ENCODE measurements at places on chromosomes 7 and 10.
A peak's percentile ranks its signal among the peaks of the same experiment; 100 is the strongest.

GRCh38 chr10:113176652-113177155 is 226.7 kb downstream of the TCF7L2 start:
- DNase-seq: no peak

- peak; percentile 18 for DNase-seq
These were observed 74.9 kb downstream of the CARD11 start for GRCh38 chr7:2968616-2969397.

DNA sequence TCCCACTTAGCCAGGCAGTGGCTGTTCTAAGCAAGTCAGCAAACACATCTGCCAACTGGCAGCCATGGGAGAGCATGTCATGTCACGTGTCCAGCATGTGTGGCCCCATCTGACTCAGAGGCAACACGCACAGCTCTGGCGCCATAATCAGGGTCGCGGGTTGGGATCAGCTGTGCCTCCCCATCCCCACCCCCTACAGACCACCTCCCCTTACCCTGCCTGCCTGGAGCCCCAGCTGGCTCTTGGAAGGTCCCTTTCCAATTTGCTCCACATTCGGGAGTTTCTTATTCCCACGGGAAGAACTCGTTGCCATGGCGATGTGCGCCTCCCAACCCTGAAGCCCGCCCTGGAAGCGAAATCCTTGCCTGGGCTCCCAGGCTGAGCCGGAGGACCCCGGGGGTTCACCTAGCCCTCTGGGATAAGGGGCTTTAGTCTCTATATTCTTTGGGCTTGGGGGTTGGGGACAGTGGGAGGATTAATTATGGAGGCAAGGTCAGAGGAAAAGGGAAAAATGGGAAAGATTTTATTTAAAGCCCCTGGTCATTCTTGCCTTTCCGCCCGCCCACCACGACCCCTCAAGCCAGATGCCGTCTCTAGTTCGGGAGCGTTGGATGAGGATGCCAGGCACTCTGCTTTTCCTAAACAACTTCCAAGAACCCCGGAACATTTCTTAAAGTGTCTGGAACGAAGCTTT is 283.7 kb downstream of the ZEB1 start:
- DNase-seq: peak; percentile 55

GRCh38 chr10:13165177-13165576 is 3.8 kb downstream of the MCM10 start:
- DNase-seq: no peak

- DNase-seq: no peak
These were observed 4.1 kb downstream of the KLF6 start for GRCh38 chr10:3780771-3781467.

DNA sequence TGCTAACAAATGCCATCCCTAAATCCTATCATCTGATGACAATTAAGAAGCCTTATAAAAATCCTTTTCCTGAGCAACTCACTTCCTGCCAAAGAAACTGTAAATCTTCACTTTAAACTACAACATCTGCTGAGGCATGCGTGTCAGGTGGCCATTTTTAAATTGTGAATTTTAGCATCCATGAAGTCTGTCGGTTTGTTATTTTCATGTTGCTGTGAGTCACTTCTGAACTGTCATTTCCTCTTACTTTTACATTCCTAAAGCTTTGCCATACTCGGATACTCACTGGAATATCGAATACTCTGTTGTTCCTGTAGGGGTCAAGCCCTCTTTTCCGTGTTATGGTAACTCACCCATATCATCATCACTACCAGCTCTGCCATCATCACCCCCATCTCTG is 34.3 kb upstream of the TMEM26 start:
- no peak for DNase-seq

- peak; percentile 43 for DNase-seq
These were observed 22.6 kb upstream of the INPP5A start for GRCh38 chr10:132514821-132515520.

DNA sequence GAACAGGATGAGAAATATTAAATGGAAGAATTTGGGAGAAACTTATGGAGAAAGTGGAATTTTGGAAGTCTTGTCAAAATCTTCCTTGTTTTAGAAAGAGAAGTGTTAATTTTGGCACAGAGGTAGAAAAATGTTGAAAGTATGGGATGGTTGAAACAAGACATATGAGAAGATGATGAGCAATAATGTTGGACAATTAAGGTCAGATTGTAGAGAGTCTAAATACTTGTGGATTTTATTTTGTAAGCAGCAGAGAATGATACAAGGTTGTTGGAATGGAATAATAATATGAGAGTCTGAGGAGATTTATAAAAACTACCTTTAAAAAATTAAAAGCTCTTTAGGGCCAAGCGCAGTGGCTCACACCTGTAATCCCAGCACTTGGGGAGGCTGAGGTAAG is 34.6 kb downstream of the PHTF2 start:
- no peak for DNase-seq

DNA sequence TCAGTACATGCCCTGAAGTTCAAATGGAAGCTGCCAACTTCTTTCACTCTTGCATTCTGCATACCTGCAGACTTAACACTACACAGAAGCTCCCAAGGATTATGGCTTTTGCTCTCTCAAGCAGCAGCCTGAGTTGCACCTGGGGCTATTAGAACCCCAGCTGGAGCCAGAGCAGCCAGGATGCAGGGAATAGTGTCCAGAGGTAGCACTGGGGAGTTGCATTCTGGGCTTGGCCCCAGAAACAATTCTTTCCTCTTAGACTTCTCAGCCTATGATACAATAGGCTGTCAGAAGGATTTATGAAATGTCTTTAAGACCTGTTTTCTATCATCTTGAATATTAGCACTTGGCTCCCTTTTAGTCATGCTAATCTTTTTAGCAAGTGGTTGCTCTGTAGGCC is 886.7 kb upstream of the GHITM start:
- DNase-seq: no peak

GRCh38 chr7:26919906-26920493 is 55.6 kb upstream of the SKAP2 start:
- DNase-seq: no peak

GRCh38 chr7:144835155-144835611 is 670 bp downstream of the TPK1 start:
- DNase-seq: peak; percentile 68

GRCh38 chr10:118259288-118259906 is 82.7 kb downstream of the FAM204A start:
- DNase-seq: no peak

DNA sequence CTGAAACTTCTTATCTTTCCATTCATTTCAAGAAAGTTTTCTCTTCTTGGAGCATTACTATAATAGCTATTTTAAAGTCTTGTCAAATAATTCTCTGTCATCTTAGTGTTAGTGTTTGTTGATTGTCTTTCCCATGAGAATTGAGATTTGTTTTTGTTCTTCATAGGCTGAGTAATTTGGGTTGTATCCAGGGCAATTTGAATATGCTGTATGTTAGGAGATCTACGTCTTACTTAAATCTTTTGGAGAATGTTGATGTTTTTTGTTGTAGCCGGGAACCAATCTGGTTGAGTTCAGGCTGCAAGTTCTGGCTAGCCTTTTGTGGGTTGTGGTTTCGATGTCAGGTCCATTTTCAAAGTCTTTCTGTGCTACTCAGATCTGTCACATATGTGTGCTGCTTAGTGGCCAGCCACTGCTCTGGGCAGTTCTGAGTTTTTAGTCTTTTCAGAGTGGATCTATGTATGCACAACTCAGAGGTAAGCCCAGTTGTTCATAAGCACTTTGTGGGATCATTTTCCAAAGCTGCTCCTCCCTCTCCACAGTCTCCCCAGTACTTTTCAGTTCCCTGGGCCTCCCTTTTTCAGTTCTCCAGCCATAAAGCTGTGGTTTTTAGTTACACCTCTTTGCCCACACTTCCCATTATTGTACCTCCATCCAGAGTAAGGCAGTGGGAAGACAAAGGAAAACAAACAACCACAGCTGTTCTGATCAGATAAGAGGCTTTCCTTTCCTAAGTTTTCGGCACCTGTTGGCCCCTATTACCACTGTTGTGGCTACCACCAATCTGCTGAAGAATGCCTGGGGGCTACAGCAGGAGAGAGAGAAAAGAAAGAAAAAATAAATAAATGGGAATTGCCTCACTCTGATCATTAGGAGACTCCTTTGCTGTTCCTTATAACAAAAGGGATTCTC is 4.7 kb upstream of the CCNJ start:
- DNase-seq: no peak

DNA sequence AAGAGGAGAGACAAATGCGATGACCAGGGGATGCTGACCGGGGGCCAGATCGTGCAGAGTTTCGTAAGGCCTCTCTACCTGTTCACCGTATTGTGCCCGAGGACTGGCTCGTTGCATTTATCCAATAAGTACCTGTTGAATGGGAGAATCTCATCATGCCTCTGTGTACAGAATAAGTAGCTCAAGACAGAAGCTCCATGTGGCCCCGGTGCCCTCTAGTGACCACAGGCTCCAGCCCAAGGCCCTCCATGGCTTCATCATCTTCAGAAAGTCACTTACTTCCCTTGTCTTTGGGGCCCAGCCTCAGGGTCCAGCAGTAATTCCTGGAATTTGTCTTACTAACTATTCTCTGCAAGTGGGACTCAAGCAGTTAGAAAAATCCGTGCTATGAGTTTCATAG is 151.0 kb downstream of the CHN2 start:
- DNase-seq: peak; percentile 51

- DNase-seq: no peak
These were observed 95.0 kb downstream of the UBE3C start for GRCh38 chr7:157233677-157234076.

GRCh38 chr7:104695563-104695962 is 318.4 kb upstream of the KMT2E start:
- no peak for DNase-seq

GRCh38 chr7:100071018-100071723 is 10.4 kb downstream of the ZNF3 start:
- DNase-seq: no peak

GRCh38 chr10:29142516-29143314 is 146.2 kb upstream of the LYZL1 start:
- DNase-seq: peak; percentile 75

DNA sequence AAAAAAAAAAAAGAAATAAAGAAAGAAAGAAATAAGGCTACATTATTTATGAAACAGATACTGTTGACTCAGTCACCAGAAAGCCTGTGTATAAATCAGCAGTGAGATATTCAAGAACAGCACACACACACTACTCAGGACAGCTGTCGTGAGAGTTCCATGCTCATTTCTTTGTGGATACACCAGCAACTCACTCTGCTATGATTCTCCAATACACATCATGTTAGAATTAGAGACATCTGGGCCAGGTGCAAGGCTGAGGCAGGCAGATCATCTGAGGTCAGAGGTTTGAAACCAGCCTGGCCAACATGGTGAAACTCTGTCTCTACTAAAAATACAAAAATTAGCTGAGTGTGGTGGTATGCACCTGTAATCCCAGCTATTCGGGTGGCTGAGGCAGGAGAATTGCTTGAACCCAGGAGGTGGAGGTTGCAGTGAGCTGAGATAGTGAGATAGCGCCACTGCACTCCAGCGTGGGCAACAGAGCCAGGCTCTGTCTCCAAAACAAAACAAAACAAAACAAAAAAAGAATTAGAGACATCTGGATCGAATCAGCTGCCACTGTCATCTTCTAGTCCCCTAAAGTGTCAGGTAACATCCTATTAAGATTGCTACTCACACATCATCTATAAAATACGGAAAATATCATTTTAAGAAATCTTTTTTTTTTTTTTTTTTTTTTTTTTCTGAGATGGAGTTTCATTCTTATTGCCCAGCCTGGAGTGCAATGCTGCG is 11.2 kb upstream of the NUPR2 start:
- no peak for DNase-seq

- no peak for DNase-seq
These were observed 34.5 kb upstream of the SLC18A3 start for GRCh38 chr10:49575489-49576072.

- no peak for DNase-seq
These were observed 136.7 kb upstream of the ZNF746 start for GRCh38 chr7:149633976-149634945.

GRCh38 chr7:81594767-81595166 is 175.1 kb downstream of the HGF start:
- no peak for DNase-seq

DNA sequence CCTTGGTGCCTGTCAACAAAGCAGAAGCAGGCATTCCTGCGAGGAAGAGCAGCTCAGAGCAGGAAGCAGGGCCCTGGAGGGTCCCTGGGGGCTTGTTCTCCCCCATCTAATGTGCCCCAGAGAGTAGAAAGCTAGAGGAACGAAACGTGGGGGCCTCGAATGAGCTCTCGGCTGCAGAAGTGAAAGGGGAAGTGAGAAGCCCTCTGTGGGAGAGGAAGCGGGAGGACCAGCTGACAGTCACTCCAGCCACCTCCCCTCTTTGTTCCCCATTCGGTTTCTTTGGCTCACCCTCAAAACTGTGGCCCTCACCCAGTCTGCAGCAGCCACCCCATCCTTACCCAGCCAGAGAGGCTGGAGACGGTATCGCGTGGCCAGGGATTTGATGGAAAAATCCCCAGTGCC is 25.0 kb downstream of the C10orf105 start:
- DNase-seq: no peak

DNA sequence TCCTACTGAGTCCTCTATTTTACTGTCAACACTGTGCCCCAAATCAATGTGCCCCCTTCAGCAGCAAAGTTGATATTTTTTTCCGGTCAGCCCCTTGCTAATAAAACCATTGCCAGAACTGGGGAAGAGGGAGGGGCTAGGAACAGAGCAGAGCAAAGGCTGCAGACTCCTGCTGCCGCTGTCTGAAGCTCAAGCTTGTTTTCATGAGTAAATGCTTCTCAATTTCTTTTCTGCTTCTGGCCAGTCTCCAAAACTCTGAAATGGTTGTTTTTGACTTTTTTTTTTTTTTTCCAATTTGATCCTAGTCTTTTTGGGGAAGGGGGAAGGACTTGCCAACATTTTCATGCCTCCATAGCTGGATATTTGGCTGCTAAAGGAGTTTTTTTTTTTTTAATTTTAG is 26.7 kb upstream of the PROSER2 start:
- no peak for DNase-seq

DNA sequence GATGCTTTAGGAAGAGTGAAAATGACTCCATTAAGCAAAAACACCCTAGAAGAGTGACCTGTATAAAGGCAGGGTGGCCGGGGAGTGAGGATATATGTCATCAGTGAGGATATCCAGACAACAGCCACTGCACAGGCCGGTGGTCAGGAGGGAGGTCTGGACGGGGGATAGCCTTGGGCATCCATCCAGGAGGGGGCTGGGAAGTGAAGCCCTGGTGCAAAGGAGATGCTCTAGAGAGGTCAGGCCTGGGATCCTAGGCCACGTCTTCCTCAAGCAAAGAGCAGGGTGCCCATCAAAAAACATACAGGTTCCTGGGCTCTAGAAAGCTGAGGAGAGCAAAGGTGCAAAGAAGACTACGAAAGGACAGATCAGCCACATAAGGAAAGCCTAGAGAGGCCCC is 25.6 kb downstream of the FAM171A1 start:
- no peak for DNase-seq

GRCh38 chr7:84236398-84236797 is 41.8 kb upstream of the SEMA3A start:
- DNase-seq: no peak

DNA sequence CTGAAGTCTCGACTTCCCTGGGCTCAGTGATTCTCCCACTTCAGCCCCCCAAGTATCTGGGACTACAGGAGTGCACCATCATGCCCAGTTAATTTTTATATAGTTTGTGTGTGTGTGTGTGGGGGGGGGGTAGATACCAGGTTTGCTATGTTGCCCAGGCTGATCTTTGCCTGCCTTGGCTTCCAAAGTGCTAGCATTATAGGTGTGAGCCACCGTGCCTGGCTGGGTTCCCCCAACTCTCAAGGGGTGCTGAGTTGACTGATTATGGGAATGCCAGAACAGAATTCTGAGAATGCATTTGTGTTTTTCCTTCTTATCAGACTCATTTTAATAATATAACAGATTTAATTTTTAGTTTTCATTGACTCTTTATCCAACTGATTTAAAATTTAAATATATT is 19.5 kb downstream of the RPA3 start:
- no peak for DNase-seq

- no peak for DNase-seq
These were observed 103.4 kb upstream of the ELMO1 start for GRCh38 chr7:37552030-37552429.

Data from left lobe of liver (tissue), 2 donors.